ENCODE measurements at places on chromosomes 7 and 10.

GRCh38 chr7:43761382-43761781 lies 2.9 kb downstream of the BLVRA start:
- DNase-seq = no peak

GRCh38 chr7:12004581-12004980 lies 172.6 kb upstream of the THSD7A start:
- DNase-seq = no peak

DNA sequence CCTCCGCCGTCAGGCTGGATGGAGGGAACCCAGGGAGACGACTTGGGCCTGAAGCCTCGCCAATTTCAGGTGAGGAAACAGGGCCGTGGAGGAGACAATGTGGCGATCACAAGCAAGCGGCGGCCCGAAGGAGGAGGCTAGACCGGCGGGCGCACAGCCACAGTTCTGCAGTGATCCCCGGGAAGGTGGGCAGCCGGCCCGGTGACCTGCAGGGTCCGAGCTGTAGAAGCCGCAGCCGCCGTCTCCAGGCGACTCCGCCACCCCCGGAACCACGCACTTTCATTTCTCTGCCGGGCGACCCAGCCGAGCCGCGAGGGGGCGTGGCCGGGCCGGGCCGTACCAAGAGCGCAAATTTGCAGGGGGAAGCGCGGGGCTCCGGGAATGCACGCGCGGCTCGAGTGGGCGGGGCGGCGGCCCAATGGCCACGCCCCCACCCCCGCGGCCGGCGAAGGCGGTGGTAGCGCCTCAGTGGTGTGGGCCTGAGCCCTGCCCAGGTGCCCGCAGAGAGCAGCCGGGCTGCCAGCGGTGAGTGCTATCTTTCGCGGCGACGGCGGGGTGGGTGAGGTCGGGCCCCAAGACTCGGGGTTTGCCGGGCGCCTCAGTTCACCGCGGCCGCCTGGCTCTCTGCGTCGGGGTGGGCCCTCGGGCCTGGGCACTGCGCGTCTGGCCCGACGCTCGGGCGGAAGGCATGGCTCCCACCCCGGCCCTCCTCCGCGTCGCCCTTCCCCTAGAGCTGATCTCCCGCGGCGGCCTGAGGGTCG lies at the start of gene POR:
TSS of gene POR (plus strand) at position 501 of the 761 bp plus-strand sequence. CDS start 38,847 bp downstream, outside the sequence.
- DNase-seq = peak; percentile 93

GRCh38 chr10:10910634-10911033 lies 107.0 kb upstream of the CELF2 start:
- no peak for DNase-seq

DNA sequence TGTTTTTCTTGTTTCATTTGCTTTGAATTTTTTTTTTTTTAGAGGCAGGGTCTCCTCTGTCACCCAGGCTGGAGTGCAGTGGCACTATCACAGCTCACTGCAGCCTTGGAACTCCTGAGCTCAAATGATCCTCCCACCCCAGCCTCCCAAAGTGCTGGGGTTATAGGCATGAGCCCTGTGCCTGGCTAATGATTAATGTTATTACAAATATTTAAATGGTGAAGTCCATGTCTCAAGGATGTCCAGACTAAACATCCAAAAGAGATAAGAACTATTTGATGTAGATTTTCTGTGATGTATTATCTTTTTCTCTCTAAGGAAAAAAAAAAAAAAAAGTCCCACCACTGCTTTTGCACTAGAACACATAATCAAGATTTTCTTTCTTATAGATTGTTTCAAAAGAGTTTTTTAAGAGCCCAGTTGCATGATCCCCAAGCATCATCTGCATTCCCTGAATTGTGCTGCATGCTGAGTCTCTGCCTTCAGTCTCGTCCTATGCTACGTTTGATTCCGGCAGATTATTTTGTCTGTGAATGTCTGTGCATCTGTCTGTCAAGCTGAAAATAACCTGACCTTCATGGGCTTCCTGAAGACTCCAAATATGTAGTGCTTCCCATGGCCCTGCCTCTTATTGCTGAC lies 33.4 kb downstream of the MACROH2A2 start:
- no peak for DNase-seq

DNA sequence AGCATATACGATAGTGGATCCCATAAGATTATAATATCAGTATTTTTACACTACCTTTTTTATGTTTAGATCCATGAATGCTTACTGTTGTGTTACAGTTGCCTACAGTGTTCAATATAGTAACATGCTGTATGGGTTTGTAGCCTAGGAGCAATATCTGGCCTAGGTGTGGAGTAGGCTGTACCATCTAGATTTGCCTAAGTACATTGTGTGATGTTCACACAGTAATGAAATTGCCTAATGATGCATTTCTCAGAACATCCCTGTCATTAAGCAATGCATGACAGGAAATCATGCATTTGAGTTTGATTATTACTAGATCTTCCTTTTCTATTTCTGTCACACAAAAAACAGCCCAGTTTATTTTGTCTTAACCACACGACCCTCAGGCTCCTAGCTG lies 14.5 kb downstream of the CBX3 start:
- no peak for DNase-seq

- no peak for DNase-seq
Measured at GRCh38 chr7:45700556-45700955, 126.4 kb downstream of the ADCY1 start.

DNA sequence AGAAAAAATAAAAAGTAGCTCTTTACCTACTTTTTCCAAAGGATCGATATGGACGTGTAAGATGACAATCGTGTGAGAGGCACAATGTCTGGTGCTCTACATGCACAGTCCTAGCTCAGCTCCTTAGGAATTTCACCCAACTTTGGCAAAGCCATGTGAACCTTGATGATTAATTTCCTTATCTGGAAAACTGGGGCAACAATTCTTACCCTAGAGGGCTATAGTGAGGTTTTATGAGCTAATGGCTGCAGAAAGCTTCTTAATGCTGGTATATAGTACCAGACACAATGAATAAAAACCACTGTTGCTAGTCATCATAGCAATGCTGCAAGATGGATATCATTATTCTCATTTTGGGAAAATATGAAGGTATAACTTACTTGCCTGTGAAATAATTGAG lies 202.7 kb downstream of the PARD3 start:
- peak; percentile 42 for DNase-seq

DNA sequence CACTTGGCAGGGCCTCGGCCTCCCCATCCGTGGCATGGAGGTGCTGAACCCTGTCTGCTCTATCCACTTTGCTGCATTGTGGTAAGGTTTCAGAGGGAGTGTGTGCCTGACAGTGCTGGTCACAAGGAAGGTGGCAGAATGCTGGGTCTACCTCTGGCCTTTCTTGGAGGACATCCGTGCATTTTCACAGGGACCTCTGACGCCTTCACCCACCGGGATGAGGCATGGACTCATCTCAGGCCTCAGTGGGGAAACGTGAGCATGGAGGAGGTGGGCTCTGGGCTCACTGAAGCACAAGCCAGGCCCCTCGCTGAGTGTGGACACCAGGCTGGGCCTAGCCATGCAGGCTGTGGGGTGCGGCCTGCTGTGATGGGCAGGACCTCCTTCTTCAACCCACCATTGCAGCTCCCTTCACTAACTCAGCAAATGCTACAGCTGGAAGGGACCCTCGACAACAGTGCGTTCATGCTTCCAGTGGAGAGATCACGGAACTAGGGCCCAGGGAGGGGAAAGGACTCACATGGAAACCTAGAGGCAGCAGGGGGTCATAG lies 8.6 kb downstream of the TBATA start:
- DNase-seq = no peak

DNA sequence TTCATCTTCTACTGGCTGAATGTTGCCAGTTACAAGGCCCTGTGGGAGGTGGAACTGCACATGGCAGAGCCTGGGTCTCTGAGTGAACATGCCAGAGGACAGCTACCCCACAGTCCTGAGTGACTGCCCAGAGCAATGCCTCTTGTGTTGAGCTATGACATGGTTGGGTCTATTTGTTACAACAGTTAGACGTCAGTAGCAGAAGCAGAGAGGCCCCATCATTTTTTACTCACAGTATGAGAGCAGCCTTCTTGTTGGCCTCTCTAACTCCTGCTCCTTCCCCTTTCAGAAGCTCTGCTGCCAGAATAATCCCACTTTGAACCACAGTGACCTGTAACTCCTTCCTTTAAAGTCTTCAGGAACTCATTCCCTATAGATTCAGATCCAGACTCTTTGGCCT lies 30.8 kb upstream of the NRP1 start:
- no peak for DNase-seq

GRCh38 chr10:7952266-7952665 lies 102.2 kb upstream of the GATA3 start:
- no peak for DNase-seq

DNA sequence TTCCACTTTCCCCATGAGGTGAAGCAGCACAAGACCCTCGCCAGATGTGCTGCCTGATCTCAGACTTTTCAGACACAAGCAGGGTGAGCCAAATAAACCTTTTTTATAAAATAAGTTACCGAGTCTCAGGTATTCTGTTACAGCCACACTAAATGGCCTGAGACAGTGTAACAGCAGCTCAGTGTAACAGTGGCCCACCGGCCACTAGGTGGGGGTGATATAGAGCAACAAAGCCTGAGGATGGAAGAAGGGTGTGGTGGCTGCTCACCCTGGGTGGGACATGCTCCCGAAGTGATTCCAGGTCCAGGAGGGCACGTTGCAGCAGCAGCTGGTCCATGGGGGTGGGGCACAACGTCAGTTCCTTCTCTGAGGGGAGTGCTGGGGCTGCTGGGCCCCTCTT lies 44.6 kb downstream of the BMS1 start:
- no peak for DNase-seq

- no peak for DNase-seq
Measured at GRCh38 chr7:36110584-36110983, 42.5 kb upstream of the EEPD1 start.

DNA sequence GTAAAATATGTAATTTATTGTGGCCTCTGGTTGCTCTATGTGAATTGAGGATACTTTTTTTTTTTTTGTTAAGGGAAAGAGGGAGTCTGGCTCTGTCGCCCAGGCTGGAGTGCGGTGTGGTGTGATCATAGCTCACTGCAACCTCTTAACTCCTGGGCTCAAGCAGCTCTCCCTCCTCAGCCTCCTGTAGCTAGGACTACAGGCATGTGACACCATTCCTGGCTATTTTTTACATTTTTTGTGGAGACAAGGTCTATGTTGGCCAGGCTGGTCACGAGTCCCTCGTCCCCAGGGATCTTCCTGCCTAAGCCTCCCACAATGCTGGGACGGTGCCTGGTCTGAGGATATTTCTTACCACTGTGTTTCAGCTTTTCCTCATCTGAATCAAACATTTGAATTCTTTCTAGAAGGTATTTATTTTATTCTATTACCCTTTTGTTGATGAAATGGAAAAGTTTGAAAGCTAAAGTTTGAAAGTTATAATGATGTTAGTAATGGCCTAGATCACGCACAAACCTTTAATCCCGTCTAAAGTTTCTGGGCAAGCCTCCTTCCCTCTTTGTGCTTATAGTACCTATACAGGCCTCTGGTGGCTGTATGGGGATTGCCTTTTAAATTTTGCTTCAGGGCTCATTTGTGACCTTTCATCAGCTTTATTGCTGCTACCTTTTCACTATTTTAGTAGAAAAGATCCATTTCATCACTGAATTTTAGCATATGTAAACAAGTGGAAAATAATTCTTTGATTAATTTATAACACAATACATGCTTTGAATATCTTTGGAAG lies 2.0 kb downstream of the IFRD1 start:
- peak; percentile 81 for DNase-seq

DNA sequence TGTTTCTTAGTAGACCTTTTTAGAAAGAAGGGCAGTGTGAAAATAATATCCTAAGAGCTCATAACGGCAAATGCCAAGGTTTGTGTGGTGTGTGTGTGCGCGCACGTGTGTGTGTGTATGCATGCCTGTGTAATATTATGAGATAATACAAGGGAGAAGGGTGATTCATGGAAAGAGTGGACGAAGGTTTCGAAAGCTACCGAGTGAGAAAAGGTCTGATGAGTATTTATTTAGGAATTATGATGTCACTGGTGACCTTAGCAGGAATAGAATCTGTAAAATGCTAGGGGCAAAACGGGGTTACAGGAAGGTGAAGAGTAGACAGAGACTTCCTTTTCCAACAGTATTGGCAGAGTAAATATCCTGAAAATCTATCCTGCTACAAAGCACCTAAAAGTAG lies 107.3 kb downstream of the AHR start:
- peak; percentile 96 for DNase-seq

DNA sequence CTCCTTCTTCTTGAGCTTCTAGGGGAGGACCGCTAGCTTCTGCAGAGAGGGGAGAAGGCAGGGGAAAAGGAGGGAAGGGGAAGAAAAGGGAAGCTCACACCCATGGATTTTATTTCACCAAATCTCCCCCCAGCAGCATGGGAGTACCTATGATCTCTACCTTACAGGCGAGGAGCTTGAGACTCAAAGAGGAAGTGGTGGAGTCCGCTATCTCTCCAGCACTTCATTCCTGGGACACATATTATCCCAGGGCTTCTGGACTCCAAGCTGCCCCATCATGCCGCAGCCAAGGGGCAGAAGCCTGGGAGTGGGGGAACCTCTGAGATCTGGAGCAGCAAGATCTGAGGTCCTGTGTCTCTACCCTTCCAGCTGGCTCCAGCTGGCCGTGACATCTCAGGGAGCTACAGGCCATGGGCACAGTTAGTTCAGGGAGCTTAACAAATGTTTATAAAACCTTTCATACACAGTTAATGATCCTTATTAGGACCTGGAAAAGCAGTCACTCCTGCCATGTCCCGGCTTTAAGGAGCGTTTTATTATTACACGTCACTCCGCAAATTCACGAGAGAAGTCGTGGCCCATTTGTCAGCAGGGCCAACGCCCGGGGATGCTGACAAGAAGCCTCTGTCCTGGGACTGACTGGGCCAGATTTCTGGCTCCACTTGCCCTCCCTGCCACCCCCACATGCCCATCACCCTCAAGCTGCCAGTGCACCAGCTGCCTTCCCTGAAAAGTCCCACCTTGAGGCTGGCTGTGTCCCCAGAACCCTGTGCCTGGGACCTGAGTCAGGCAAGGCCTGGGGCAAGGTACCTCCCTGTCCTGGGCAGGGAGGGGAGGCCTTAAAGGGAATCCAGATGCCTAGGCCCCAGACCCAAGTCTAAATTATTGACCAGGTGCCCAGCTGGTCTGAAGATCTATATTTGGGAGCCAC lies 132.1 kb upstream of the ZMIZ1 start:
- no peak for DNase-seq

- no peak for DNase-seq
Measured at GRCh38 chr10:71735709-71736569, 16.4 kb upstream of the C10orf105 start.

GRCh38 chr10:110446954-110447608 lies 50.6 kb upstream of the DUSP5 start:
- peak; percentile 93 for DNase-seq

- DNase-seq = no peak
Measured at GRCh38 chr7:2897023-2897422, 52.9 kb upstream of the GNA12 start.
